ENCODE measurements at places on chromosomes 2 and 18. TPM values are rescaled to one million over a fixed set of nuclear protein-coding genes. Genes with fewer than 3 reads are reported as not detected.

GRCh38 chr2:191846515-191847476 is at the start of gene CAVIN2:
CAVIN2 (minus strand) TSS chr2:191847088; CDS start chr2:191846925, 163 bp downstream.
- peak; percentile 52 for DNase-seq

ACOXL gene
- total RNA-seq, result not detected

TMEM163 gene
- total RNA-seq, result not detected

CCDC150 gene
- 11.7 TPM for total RNA-seq

All from Peyer's patch (tissue), 4 donors.